Activated CD4-positive, alpha-beta T cell treated with anti-CD3 and anti-CD28 coated beads, Interleukin-2, amount 50 U/mL, for 1 hour (primary cell): ENCODE measurements at places on chromosomes 2 and 18.

- DNase-seq = no peak
Observed at GRCh38 chr2:28155627-28156026, 237.0 kb upstream of the FOSL2 start.

DNA sequence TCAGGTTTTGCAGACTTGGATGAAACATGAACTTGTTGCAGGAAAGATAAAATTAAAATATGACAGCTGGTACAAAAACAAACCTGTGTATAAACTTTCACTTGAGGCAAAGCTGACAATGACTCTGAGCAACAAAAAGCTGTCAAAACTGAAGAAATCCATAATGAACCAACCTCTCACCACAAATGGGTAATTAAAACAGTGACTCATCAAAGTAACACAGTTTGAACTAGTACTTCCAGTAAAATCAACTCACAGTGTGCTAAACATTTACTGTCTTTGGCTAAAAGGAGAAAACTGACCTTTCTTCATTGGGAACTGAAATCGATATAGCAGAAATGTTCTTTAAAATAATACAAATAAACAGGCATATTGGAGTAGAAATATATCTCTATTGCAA, 209.7 kb downstream of the WDPCP start:
- DNase-seq = no peak

DNA sequence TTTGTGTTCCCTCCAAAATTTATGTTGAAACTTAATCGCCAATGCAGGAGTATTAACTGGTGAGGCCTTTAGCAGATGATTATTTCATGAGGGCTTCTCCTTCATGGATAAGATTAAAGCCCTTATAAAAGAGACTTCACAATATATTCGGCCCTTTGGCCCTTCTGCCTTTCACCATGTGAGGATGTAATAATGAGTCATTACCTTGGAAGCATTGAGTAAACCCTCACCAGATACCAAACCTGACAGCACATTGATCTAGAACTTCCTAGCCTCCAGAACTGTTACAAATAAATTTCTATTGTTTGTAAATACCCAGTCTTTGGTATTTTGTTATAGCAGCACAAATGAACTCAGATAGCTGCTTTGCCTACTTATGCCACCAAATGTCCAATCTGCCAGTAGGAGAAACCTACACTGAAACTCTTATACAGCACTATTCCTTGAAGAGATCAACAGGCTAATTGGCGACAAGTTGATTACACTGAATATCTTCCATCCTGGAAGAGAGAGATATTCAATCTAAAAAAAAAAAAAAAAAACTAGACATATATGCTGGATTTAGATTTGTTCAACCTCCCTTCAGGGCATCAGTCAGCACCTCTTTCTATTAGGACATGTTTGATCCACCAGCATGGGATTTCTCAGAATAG, 125.9 kb upstream of the COL5A2 start:
- no peak for DNase-seq

DNA sequence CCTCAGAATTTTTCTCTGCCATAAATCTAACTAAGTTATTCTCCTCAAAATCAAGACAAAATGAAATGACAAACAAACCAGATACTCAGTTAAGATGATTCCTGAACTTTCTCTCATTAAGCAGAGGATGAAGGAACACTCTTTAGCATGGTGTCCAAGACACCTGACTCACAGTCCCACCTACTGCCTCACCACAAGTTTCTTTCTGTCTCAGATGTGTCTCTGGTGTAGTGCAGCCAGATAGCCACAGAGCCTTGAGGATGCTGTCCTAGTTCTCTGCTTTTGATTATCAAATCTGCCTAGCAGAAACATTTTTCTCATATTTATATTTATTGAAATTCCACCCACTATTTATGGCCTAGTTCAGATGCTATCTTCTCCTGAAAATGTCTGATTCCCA, 103.6 kb upstream of the TMEM200C start:
- no peak for DNase-seq

DNA sequence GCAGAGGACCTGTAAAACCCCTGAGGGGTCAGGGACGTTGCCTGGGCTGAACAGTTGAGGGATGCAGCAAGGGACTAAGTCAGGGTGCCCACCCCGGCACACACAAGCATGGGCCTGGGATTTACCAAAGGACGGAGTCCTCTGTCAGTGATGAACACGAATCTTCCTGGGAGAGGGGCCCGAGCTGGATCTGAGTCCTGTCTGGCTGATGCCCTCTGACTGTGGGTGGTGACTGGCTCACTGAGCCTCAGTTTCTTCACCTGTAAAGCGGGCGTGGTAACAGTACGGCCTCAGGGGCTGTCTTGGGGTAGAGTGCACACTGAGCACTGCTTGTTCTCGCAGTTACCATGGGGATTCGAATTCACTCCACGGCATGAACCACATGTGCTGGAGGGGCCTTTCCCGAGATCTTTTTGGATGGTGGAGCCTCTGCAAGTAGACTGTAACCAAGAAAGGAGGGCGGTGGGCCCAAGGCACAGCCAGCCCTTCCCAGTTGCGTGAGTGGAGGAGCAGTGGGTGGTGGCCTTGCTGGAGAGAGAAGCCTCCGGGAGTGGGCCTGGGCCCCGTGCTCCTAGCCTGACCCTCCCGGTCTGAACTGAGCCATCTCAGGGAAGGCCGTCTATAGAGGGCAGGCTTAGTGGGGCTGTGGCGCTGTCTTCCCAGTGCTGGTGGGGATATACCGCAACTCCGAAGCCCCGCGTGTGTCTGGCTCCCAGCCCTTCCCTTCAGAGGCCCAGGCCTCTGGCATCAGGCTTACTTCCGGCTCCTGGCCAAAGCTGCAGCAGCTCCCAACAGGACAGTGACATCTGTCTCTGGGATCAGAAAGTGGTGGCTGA, 130.8 kb upstream of the HS6ST1 start:
- DNase-seq = no peak

- no peak for DNase-seq
Observed at GRCh38 chr2:172366596-172367150, 60.7 kb upstream of the ITGA6 start.

- no peak for DNase-seq
Observed at GRCh38 chr2:20094955-20095354, 43.5 kb upstream of the LAPTM4A start.

- no peak for DNase-seq
Observed at GRCh38 chr2:109467701-109468100, 146.1 kb downstream of the SEPTIN10 start.

DNA sequence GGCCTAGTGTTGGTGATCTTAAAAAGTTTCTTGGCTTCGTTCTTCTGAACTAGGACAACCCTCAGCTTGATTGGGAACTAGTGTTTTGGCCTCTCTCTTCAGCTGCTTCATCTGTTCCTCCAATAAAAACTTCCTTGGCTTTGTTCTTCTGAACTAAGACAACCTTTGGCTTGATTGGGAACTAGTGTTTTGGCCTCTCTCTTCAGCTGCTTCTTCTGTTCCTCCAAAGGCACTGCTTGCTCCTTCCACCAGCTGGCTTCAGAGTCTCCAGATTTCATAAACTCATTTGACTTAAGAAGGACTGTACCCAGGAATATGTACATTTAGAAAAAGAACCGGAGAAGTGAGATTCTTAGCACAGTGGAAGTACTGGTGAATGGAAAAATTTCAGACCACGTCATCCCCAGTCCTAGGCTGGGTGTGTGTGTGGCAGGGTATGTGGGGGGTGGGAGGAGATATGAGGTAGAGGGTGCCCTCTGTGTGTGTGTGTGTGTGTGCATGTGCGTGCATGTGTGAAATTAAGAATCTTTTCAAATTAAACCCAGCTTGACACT, 20.4 kb downstream of the IL1R2 start:
- DNase-seq = no peak

DNA sequence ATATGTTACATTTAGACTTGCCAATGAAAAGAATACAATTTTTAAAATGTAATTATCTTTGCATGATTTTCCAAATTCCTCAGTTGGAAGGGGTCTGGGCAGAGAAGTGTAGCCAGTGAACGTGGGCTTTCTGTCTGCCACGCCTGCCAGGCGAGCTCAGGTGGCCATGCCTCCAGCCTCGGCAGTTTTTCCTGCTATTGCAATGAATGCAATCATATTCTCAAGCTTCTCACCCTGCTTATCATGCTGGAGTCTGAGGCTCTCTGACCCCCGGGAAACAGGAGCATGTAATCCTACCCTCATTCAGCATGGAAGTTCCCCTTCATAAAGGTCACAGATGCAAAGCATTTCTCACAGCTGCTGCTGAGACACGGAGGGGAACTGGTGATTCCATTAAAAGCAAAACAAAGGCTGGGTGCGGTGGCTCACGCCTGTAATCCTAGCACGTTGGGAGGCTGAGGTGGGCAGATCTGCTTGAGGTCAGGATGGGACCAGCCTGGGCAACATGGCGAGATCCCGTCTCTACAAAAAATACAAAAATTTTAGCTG, 154.8 kb downstream of the MBP start:
- DNase-seq = no peak

DNA sequence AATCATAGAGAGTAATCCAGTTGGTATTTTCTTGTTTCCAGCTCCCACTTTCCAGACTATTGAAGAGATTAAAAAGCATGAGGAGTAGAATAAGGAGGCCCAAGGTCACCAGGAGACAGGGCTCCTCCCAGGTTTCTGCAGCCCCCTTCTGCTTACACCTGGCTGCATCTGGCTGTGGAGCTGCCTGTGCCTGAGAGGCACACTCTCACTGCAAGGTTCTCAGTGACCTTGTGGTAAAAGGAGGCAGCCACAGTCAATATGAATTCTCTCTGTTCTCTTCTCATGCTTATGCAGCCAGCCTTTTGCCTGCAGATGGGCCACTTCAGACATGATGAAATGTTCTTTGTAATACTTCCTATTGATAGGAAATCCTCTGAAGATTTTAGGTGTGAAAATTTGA, 233.7 kb downstream of the MYO3B start:
- no peak for DNase-seq

- no peak for DNase-seq
Observed at GRCh38 chr18:34697233-34697632, 12.9 kb upstream of the DTNA start.

- no peak for DNase-seq
Observed at GRCh38 chr18:11909591-11910026, 1.5 kb upstream of the MPPE1 start.

DNA sequence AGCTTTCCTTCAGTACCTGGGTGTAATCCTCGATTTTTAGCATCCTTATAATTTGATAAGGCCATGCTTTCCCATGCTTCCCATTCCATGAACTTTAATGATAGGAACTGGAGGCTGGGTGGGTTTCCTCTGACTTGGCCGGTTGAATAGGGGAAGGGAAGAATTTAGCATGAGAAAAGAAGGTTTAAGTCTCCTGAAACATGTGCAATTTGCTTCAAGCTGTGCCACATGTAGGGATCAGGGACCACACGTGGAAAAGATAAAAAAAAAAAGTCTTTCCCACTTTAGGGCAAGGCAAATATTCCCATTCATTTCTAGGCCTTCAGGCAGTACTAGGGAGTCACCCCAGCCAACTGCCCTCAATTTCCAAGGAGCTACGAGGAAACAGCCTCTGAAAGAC, 900.3 kb downstream of the DSC3 start:
- DNase-seq = no peak

- DNase-seq = no peak
Observed at GRCh38 chr18:68735483-68736343, 20.8 kb upstream of the TMX3 start.
